ENCODE measurements at places on chromosomes 7 and 10.

DNA sequence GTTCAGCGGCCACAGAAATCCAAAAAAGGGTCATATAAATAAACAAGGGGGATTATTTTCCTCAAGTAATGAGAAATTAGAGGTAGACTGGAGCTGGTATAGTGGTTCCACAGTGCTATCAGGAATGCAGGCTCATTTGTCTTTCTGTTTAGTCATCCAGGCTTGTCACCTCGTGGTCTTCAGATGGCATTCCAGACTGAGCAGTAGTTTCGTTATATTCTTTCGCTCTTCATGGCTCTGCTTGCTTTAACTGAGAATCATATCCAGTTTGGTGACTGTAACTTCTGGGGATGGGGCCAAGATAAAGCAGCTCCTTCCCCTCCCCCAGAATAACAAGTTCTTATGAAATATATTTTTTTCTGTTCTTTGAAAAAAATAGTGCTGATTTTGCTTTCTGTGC, 9.5 kb downstream of the ANKIB1 start:
- DNase-seq, result peak; percentile 69

- DNase-seq, result no peak
Observed at GRCh38 chr10:61754587-61755550, 92.1 kb downstream of the CABCOCO1 start.

DNA sequence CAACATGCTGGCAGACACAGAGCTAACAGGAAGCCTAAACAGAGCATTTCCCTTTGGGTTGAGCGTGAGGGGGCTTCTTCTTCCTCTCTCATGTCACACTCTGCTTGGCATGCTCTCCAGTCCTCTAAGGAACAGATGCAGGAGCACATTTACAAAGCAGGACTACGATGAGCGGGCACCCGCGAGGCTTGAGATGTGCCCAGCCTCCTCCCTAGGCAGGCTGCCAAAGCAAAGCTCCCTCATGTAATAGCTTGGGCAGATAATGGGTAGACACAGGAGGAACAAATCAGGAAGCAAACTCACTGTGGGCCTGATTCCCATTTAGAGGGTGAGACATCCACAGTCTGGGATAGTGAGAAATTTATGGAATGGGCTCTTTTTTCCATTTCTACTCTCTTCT, 519.1 kb downstream of the NRG3 start:
- DNase-seq, result no peak

- DNase-seq, result peak; percentile 74
Observed at GRCh38 chr10:15223174-15223573, 54.7 kb upstream of the NMT2 start.

- peak; percentile 75 for DNase-seq
Observed at GRCh38 chr10:18683427-18683826, 24.2 kb downstream of the ARL5B start.

Measured in NCI-H226 (cell line).